Effector CD8-positive, alpha-beta T cell (primary cell): ENCODE measurements at places on chromosomes 6 and 20.

DNA sequence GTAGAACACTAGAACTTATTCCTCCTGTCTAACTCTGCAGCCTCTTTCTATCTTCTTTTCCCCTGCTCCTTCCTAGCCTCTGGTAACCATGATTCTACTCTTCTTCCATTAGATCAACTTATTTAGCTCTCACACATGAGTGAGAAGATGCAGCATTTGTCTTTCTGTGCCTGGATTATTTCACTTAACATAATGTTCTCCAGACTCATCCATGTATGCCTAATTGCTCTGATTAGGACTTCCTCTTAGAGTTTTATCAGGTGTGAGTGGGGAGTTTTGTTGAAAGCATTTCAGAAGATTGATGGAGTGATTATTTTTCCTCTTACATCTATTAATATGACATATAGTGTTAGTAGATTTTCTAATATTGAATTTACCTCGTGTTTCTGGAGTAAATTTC is 140.4 kb downstream of the CDKAL1 start:
- DNase-seq: no peak

- DNase-seq: no peak
Measured at GRCh38 chr6:132068766-132069165, 117.6 kb upstream of the CCN2 start.

DNA sequence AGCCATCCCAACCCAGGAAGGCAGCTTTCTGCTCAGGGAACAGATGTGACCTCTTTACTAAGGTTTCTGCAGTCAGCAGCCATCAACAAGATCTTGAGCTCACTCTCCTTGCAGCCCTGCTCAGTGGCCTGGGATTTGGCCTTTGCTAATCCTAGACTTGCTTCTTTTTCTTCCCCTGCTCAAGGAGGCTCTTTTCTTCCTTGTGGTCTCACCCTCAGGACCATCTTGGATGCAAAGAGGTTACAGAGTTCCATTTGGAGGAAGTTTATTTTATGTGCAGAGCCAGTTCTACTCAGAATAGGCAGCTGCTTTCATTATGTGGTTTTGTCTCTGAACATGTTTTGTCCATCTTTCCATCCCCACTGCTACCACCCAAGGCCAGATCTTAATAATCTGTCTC is 49.3 kb downstream of the RALY start:
- no peak for DNase-seq

GRCh38 chr20:20134941-20135575 is 82.7 kb downstream of the CFAP61 start:
- DNase-seq: no peak

GRCh38 chr20:53831812-53832211 is 238.2 kb upstream of the ZNF217 start:
- DNase-seq: no peak

DNA sequence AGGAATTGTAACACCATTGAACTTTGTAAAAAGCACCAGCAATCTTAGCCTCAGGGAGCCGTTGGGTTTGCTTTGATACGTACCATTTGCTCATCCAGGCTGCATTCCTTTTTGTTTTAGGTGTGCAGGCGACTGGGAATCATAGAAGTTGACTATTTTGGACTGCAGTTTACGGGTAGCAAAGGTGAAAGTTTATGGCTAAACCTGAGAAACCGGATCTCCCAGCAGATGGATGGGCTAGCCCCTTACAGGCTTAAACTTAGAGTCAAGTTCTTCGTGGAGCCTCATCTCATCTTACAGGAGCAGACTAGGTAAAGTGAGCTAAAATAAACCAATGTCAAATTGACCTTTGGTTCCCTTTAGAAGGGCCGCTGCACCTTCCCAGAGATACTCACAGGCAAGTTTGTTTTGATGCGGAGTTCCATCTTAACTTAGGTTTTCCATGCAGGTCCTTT is 1.6 kb downstream of the MYLIP start:
- no peak for DNase-seq

GRCh38 chr6:34412016-34412415 is 13.9 kb downstream of the RPS10 start:
- DNase-seq: no peak

GRCh38 chr6:109083657-109084056 is 11.0 kb downstream of the SESN1 start:
- no peak for DNase-seq

- DNase-seq: no peak
Measured at GRCh38 chr6:106254636-106255035, 70.9 kb downstream of the ATG5 start.

- DNase-seq: no peak
Measured at GRCh38 chr20:38131588-38132121, 33.4 kb downstream of the TGM2 start.
